Fibroblast of mammary gland (primary cell): ENCODE measurements at places on chromosomes 3 and 15.
A peak's percentile ranks its signal among the peaks of the same experiment; 100 is the strongest.

GRCh38 chr15:26889298-26889898 lies 22.5 kb downstream of the GABRA5 start:
- DNase-seq, result peak; percentile 78

- no peak for DNase-seq
Measured at GRCh38 chr3:36941162-36941561, 3.7 kb downstream of the TRANK1 start.

DNA sequence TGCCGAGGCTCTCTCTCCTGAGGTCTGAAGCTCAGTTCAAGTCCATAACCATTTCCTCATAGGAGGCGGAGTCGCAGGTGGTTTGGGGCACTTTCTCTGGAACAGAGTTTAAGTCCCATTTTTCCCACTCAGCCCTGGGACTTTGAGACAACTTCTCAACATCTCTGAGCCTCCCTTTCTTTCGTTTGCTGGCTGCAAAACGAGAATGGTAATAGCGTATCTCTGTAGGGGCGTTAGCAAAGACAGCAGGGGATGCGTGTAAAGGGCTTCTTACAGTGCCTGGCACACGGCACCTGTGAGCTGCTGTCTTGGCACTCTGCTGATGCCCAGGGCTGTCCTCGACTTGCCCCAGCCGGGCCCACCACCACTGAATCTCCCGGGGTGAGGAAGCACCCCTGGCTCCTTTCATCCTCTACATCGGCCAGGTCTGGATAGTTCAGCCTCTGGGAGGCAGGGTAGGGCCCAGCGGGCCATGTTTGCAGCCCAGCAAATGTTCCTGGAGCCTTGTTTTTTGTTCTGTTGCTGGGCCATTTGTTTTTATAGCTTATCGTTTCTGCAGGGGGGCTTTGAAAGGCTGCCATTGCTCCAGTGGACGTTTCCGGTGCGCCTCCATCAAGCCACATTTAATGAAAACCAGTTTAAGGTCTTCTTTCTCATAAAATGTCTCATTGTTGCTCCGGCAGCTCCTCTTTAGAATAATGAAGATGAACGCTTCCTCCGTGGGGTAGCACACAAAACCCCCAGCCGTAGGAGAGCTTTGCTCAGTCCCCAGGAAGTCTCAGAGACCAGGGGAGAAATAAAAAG lies 60.0 kb upstream of the WNT5A start:
- no peak for DNase-seq

- DNase-seq, result no peak
Measured at GRCh38 chr3:129016356-129016719, 15.2 kb downstream of the EFCC1 start.

- DNase-seq, result no peak
Measured at GRCh38 chr3:170078620-170079281, 41.0 kb downstream of the GPR160 start.

- no peak for DNase-seq
Measured at GRCh38 chr3:156530980-156531379, 23.9 kb downstream of the SSR3 start.

DNA sequence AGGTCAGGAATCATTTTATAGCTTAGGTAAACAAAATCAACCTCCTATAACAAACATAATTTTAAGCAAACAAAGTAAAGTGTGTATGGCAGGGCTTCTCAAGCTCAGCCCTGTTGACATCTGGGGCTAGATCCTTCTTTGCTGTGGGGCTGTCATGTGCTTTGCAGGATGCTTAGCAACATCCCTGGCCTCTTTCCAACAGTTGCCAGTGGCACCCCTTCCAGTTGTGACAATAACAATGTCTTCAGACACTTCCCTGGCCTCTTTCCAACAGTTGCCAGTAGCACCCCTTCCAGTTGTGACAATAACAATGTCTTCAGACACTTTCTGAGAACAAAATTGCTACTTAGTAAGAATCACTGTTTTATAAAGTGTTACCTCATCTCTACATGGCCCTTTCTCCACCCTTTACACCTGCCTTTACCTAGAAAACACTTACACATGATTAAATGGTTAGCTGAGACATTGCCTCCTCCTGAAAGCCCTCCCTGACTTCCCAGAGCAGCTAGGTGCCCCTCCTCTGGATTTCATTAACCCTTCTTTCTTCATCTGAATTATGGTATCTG lies 194.0 kb upstream of the LMCD1 start:
- no peak for DNase-seq

- DNase-seq, result no peak
Measured at GRCh38 chr3:13167064-13167743, 94.0 kb upstream of the IQSEC1 start.

- DNase-seq, result no peak
Measured at GRCh38 chr15:63189941-63190768, 749 bp downstream of the RAB8B start.

DNA sequence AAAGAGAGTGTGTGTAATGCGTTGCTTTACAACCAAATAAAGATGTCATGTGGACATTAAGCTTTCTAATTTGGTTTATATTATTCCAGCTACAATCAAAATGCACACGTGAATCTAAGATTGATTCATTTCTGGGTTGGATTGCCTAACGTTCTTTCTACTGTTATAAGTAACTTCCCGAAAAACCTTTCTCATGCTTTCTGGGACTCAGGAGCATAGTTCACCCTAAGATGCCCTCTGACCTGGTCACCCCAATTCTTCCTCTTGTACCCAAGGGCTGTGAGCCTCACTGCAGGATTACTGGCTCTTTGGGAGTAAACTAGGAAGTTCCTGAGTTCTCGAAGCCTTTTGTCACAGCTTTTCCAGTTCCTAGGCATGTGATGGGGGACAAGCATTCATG lies 12.7 kb upstream of the LMCD1 start:
- peak; percentile 93 for DNase-seq

GRCh38 chr15:48719668-48720067 lies 74.2 kb upstream of the FBN1 start:
- no peak for DNase-seq

DNA sequence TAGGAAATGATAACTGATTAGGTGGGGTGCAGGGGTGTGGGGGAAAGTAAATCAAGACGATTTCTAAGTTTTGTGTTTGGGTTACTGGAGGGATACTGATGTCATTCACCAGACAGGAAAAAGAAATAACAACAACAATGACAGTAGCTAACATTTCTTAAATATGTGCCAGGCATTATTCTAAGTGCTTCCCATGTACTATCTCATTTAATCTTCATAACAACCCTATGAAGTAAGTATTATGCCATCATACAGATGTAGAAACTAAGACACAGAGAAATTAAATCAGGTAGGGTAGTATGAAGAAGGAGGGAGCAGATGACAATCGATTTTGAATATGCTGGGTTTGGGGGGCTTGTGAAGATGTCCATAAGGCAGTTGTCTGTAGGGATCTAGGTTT lies 13.3 kb downstream of the MYO5A start:
- no peak for DNase-seq
